Activated T-cell treated with anti-CD3 and anti-CD28 coated beads, Interleukin-2, amount 50 U/mL, for 24 hours (primary cell): ENCODE measurements at places on chromosomes 3 and 15.
A peak's percentile ranks its signal among the peaks of the same experiment; 100 is the strongest.

DNA sequence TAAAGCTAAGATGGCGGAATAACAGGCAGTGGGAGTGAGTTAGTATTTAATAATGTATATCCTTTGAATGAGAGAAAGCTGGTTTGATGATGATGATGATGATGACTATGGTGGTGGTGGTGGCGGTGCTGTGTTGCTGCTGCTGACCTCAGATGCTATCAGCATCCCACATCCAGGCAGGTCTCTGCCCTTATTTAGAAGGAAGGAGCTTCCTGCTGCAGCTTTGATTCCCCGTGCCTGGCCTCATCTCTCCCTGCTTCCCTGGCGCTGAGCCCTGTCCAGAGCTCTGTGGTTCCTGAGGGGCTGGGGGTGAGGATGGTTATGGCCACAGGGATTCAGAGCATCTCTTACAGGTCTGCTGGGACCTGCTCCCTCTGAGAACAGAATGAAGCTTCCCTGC, 73.1 kb downstream of the RAB11A start:
- no peak for DNase-seq

GRCh38 chr3:67334588-67334987, 319.8 kb downstream of the SUCLG2 start:
- DNase-seq: no peak

DNA sequence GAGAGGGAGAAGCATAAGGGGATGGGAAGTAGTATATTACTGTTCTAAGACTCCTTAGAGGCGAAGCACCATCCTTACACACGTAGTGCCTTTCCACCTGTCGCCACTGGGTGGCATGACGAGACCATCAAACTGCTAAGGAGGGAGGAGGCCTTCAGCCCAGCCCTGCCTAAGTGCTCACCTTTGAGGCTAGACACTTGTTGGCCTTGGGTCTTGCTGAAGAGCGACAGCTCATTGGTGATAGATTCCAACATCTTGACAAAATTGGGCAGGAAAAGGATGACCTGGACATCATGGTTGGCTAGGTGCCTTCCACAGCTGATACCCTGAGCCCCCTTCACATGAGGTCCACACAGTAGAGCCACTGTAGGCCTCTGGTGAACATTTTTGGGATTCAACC, 19.6 kb downstream of the CLK3 start:
- peak; percentile 81 for DNase-seq

- no peak for DNase-seq
Observed at GRCh38 chr3:95088464-95088863, 1025.6 kb downstream of the NSUN3 start.

- DNase-seq: no peak
Observed at GRCh38 chr3:112894258-112894657, 47.6 kb upstream of the CD200R1L start.

GRCh38 chr3:149342413-149343380, 9.3 kb upstream of the TM4SF18 start:
- DNase-seq: no peak

DNA sequence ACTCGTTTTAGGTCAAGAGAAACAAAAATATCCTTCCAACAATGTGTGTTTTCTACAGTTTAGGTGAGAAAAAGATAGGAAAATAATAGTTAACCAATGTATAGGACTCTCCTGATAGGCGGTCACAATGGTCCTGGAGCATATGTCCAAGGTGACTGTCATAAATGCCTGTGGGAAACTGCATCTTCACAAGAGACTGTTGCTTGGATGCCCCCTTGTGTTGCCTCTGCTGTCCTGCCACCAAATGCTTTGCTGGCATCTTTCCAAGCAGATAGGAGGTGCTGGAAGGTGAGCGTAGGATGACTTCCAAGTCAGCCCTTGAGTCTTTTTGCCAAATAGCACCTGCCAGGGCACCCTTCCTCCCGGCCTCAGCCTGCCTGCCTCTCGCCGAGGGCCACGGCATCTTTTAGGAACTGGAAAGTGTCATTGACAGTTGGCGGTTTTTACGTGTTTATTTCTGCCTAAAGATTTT, 24.1 kb upstream of the SACM1L start:
- peak; percentile 60 for DNase-seq

DNA sequence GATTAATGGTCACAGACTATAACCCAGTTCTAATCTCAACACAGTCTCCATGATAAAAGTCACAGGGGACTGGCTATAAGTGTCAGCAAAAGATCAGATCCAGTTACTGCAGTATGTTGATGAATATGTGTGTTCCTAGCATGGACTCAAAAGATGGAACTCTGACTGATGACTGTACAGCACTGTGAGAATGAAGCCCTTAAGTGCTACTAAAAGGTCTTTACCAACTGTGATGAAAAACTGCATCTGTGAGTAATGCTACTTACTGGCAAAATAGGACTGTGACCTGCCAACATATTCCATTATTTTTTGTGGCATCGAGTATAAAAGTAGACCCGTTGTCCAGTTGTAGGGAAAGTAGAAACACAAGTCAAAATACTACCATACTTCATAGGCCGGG, 284.2 kb downstream of the ROBO2 start:
- no peak for DNase-seq

DNA sequence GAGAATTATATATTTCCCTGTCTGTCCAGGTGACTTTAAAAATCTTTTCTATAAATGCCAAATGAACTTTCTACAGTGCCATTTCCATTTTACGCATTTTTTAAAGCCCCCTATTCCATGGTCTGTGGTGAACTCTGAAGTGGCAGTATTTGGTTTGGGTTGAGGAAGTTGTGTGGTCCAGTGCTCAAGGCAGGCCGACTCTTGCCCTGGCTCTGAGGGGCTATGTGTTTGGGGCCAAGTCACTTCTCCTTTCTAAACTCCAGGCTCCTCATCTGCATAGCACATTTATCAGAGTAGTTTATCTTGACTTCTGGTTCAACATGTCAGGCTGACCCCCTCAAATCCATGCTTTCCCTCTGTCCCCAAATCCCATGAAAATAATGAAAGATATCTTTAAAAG, 14.1 kb downstream of the TTC21A start:
- DNase-seq: no peak

GRCh38 chr15:41917767-41918430, 24.0 kb upstream of the SPTBN5 start:
- no peak for DNase-seq

GRCh38 chr3:42906848-42907183, 874 bp downstream of the ZNF662 start:
- DNase-seq: no peak
